ENCODE measurements at places on chromosomes 11 and 22. TPM values are rescaled to one million over a fixed set of nuclear protein-coding genes. Genes with fewer than 3 reads are reported as not detected.

- H3K36me3 ChIP-seq = no peaks in the 10 kb centered on the region
- DNase-seq = no peak
- H3K4me1 ChIP-seq = peaks cover 10% of the 10 kb centered on the region
- H3K27me3 ChIP-seq = peaks cover 10% of the 10 kb centered on the region
- no peak overlapping the region for H3K4me3 ChIP-seq
- H3K27ac ChIP-seq = no peak overlapping the region
Observed at GRCh38 chr11:63020671-63021291, 5.1 kb upstream of the SLC22A8 start.

DNA sequence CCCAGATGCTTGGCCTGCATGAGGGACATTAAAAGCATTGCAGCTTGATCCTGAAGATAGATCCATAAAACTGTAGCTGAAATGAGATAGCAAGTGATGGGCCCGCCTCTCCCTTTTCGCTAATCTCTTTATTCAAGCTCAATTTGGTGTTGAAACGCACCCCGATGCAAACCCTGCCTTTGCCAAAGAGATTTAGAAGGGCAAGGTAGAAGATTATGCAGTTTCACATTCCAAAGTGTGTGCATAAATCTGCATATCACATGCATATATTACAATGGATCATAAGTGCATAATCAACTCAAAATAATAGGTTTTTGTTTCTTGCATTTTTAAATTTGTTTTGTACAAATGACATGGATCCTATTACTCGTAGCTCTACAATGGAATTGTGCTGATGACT, 80.1 kb upstream of the SHANK2 start:
- no peak overlapping the region for H3K4me3 ChIP-seq
- H3K27me3 ChIP-seq = no peaks in the 10 kb centered on the region
- no peak overlapping the region for H3K27ac ChIP-seq
- no peak for DNase-seq
- H3K4me1 ChIP-seq = no peaks in the 10 kb centered on the region
- no peaks in the 10 kb centered on the region for H3K36me3 ChIP-seq

- DNase-seq = peak; percentile 43
- H3K4me1 ChIP-seq = peaks cover 19% of the 10 kb centered on the region
- peaks cover 2% of the 10 kb centered on the region for H3K27me3 ChIP-seq
- H3K36me3 ChIP-seq = peaks cover 9% of the 10 kb centered on the region
Observed at GRCh38 chr11:62124186-62125113, 639 bp downstream of the INCENP start.

DNA sequence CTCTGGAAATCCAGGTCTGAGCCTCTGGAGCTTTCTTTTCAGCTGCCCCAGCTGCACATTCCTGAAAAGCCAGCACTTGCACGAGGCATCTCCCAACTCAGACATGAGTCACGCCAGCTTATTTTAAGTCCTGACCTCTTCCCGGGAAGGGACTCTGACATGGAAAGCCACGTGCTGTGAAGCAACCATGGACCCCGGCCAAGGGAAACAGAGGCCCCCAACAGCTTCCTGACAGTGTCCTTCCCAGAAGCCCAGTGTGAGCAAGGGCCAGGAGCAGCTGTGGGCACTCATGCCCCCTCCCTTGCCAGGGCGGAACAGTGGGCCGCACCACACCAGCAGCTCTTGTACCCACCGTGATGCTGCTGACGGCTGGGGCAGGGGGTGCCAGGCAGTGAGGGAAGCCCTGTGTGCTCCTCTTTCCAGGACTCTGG, 118.8 kb upstream of the CADM1 start:
- no peaks in the 10 kb centered on the region for H3K36me3 ChIP-seq
- H3K4me3 ChIP-seq = no peak overlapping the region
- H3K4me1 ChIP-seq = no peaks in the 10 kb centered on the region

DNA sequence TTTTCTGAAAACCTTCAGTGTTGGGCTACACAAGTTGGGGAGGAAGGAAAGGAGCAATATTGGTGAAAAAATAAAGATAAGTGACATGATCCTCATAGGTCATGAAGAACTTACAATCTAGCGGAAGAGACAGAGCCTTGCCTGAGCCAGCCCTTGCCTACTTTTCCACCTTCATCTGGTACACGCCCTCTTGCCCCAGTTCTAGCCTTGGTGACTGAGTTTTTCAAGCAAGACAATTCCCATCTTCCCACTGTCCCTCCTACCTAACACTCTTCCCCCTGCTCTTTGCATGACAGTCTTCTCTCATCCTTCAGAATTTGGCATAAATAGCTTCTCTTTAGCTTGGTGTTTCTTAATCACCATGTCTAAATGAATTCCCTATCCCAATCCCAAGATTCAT, 42.6 kb downstream of the BBOX1 start:
- no peak overlapping the region for H3K27ac ChIP-seq
- no peak overlapping the region for H3K4me3 ChIP-seq
- DNase-seq = no peak
- no peaks in the 10 kb centered on the region for H3K4me1 ChIP-seq
- H3K36me3 ChIP-seq = no peaks in the 10 kb centered on the region

DNA sequence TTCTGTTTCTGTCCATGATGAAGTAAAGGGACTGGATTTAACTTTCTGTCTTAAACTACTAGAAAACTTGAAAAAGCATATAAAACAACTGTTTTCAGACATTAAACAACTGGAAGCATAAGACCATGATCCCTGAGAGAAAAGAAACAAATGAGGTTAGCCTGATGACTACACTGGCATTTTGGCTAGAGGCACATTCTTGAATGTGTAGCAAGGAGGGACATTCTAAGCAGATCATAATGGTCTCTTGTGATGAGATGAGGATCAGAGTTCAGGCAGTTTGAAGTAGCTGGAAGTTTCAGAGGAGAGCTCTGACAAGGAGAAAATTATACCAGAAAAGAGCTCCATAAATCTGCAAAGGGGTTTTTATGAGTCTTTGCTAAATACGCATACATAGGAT, 75.4 kb downstream of the AASDHPPT start:
- no peak for DNase-seq
- no peak overlapping the region for H3K27ac ChIP-seq
- no peak overlapping the region for H3K4me3 ChIP-seq
- H3K36me3 ChIP-seq = no peaks in the 10 kb centered on the region
- H3K27me3 ChIP-seq = no peaks in the 10 kb centered on the region
- no peaks in the 10 kb centered on the region for H3K4me1 ChIP-seq

GRCh38 chr11:13339195-13340153, 61.9 kb downstream of the BMAL1 start:
- peak; percentile 80 for DNase-seq
- peaks cover 20% of the 10 kb centered on the region for H3K4me1 ChIP-seq
- no peaks in the 10 kb centered on the region for H3K27me3 ChIP-seq
- H3K36me3 ChIP-seq = no peaks in the 10 kb centered on the region
- H3K27ac ChIP-seq = peak overlapping the region; percentile 76

DNA sequence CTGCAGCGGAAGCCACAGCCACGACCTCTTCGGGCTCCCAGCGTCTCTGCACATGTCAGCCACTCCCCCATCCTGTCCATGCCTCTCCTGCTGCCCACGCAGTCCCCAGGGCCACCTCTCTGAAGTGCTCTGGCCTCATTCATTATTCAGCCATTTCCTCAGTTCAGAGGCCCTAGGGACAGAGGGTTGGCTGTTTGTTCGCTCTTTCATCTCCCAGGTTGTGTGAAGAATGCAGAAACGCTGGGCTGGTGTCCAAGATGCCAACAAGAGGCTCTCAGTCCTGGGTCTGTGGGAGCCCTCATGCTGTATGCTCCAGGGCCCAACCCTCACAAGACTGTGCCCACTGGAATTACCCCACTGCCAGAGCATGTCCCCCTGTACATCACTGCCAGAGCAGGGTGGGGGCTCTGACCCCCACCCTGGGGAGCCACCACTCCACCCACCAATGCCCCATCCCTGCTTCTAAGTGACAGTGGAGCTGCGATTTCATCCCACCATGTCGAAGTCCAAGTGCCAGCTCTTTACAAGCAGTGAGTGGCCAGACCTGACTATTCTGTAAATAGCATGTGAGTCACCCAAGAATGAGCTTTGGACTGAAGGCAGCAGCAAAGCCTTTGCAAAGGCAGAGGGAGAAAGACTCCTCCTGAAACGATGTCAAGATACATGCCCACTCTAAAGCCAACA, 209.6 kb downstream of the BUD13 start:
- peak; percentile 9 for DNase-seq
- H3K4me1 ChIP-seq = peaks cover 9% of the 10 kb centered on the region
- no peaks in the 10 kb centered on the region for H3K27me3 ChIP-seq
- no peak overlapping the region for H3K27ac ChIP-seq
- no peaks in the 10 kb centered on the region for H3K36me3 ChIP-seq
- H3K4me3 ChIP-seq = no peak overlapping the region

- no peaks in the 10 kb centered on the region for H3K27me3 ChIP-seq
- no peaks in the 10 kb centered on the region for H3K36me3 ChIP-seq
Observed at GRCh38 chr11:2305788-2306451, 4.1 kb downstream of the TSPAN32 start.

DNA sequence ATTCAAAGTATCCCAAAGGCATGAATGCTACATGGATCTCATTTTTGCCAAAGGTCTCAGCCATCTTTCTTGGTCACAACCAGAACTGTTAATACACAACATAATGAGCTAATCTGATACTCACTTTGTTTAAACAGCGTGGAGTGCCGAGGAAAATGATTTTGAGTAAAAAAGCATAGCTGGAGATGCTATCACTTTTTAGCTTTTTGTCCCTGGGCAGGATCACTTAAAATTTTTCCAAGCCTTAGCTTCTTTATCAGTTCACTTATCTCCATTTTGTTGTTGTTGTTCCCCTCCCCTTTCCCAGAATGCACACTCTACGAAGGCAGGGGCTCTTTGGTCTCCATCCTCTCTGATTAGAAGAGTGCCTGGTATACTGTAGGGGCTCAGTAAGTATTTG, 229.3 kb upstream of the NARS2 start:
- no peak for DNase-seq
- peaks cover 18% of the 10 kb centered on the region for H3K4me1 ChIP-seq
- H3K4me3 ChIP-seq = no peak overlapping the region
- H3K36me3 ChIP-seq = no peaks in the 10 kb centered on the region
- H3K27ac ChIP-seq = no peak overlapping the region

- DNase-seq = no peak
- H3K27me3 ChIP-seq = peaks cover 3% of the 10 kb centered on the region
- no peaks in the 10 kb centered on the region for H3K36me3 ChIP-seq
- no peaks in the 10 kb centered on the region for H3K4me1 ChIP-seq
- no peak overlapping the region for H3K4me3 ChIP-seq
Observed at GRCh38 chr22:27792452-27793161, 8.9 kb downstream of the MN1 start.

DNA sequence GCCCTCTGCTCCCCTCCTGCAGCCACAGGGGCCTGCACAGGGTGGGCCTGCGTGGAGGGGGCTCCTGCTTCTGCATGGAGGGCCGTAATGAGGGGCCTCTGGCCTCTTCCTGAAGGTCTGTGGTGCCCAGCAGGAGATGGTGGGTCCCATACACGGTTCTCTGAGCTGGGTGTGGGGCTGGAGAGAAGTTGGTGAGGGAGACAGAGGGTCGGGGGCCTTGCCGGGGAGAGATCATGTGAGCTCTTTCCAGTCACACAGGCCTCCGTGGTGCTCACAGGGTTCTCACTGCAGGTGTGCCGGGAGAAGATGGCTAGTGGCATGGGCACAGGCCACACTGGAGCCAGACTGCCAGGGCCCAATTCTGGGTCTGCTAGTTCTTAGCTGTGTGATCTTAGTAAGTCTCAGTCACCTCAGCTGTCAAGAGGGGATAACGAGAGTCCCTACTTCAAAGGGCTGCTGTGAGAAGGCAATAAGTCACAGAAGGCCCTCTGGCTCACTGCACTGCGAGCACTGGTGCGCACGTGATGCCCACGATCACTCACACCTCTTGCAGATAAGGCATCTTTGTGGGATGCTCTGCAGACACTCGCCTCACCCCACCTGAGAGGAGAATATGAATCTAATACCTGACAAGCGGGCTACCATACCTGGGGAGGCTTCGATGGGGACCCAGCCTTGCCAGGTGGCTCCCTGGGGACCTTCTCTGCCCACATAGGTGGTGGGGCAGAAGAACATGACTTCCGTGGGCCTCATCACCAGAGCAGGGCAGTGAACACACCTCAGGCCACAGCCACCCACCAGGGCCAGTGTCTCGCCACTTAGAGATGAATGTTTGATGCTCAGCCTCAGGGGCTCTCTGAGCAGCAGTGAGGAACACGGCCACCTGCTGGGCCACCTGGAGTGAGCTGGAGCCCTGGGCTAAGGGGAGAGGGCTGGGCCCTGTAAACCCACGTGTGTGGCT, 14.5 kb downstream of the KCNC1 start:
- H3K27ac ChIP-seq = no peak overlapping the region
- H3K4me3 ChIP-seq = no peak overlapping the region
- no peaks in the 10 kb centered on the region for H3K27me3 ChIP-seq
- H3K4me1 ChIP-seq = no peaks in the 10 kb centered on the region

DNA sequence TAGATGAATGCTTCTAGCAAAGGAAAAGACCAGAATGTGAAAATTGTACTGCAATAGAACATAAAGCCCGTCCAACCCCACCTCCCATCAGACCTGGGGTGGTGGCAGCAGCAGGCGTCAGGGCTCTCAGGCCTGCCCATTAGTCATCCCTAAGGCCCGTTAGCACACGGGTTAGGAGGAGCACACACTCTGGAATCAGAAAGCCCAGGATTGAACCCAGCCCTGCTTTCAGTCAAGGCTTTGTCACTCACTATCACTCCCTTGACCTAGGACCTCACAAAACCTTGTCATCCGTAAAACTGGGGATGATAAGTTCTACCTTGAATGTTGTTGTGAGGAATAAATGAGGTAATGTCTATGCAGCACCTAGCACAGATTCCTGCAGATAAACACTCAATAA, 26.9 kb downstream of the MICAL3 start:
- H3K27ac ChIP-seq = no peak overlapping the region
- H3K27me3 ChIP-seq = no peaks in the 10 kb centered on the region
- peaks cover 5% of the 10 kb centered on the region for H3K4me1 ChIP-seq
- no peaks in the 10 kb centered on the region for H3K36me3 ChIP-seq
- no peak overlapping the region for H3K4me3 ChIP-seq

- no peak for DNase-seq
- no peak overlapping the region for H3K4me3 ChIP-seq
- no peak overlapping the region for H3K27ac ChIP-seq
- H3K36me3 ChIP-seq = no peaks in the 10 kb centered on the region
Observed at GRCh38 chr11:5251746-5252145, 2.1 kb upstream of the HBG1 start.

DNA sequence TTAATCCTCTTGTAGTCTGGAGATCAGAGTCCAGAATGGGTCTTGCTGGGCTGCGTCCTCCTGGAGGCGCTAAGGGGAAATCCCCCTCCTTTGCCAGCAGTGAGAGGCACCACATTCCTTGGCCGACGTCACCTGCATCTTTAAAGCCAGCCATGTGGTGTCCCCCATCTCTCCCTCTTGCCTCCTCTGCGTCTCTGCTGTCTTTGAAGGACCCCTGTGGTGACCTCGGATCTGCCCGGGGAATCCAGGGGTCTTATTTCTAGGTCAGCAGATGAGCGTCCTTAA, 27.2 kb upstream of the PARVB start:
- no peak overlapping the region for H3K27ac ChIP-seq
- H3K36me3 ChIP-seq = peaks cover 12% of the 10 kb centered on the region
- no peaks in the 10 kb centered on the region for H3K27me3 ChIP-seq
- H3K4me1 ChIP-seq = peaks cover 6% of the 10 kb centered on the region

- no peaks in the 10 kb centered on the region for H3K36me3 ChIP-seq
- DNase-seq = no peak
- H3K4me3 ChIP-seq = no peak overlapping the region
- H3K4me1 ChIP-seq = no peaks in the 10 kb centered on the region
- H3K27ac ChIP-seq = no peak overlapping the region
Observed at GRCh38 chr22:42414021-42414420, 18.2 kb downstream of the NFAM1 start.

TBX10 gene
- not detected for total RNA-seq

TRPM5 gene
- total RNA-seq = not detected

FAM180B gene
- not detected for total RNA-seq

DDTL gene
- total RNA-seq = not detected

RASSF10 gene
- not detected for total RNA-seq

HTR3B gene
- total RNA-seq = not detected

GDPD4 gene
- not detected for total RNA-seq

MRGPRX3 gene
- not detected for total RNA-seq

NLRP6 gene
- not detected for total RNA-seq

CAVIN3 gene
- 153 TPM for total RNA-seq

DDIAS gene
- 9.2 TPM for total RNA-seq
